ENCODE measurements at places on chromosomes 7 and 10.
A peak's percentile ranks its signal among the peaks of the same experiment; 100 is the strongest.

- DNase-seq: no peak
Measured at GRCh38 chr10:88936656-88937055, 15.9 kb downstream of the ACTA2 start.

GRCh38 chr7:112203365-112203739 is 2.8 kb downstream of the DOCK4 start:
- DNase-seq: no peak

DNA sequence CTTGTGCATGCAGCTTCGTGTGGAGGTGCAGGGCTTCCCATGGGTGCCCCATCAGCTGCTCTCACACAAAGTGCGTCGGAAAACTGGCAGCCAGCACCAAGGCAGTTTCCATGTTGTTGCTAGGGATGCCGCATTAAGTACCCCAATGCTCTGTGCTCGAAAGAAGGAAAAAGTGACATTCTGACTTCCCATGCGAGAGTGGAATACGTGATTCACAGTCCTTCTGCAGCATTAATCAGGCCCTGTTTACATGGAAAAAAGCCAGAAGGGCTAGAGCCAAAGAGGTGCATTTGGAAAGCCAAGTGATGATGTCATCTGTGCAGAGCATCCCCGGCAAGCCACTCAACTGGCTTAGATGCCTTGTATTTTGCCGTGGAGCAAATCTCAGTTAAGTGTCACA is 258.3 kb downstream of the GATA3 start:
- no peak for DNase-seq

DNA sequence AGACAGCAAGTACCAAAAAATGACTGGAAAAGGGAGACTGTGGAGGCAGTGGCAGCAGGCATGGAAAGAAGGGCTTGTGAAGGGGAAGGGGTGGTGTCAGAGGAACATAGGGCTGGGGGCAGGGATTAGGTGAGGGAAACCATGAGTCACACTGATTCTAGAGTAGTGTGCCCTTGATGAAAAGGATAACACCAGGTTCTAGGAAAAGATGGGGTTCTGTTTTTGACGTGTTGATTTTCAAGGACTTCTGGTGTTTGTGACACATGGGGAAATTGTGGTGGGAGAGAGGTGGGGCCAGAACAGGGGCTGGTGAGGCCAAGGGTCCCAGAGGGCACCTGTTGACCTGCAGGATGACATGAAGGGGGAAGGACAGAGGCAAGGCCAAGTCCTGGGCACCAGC is 57.1 kb downstream of the FIGNL1 start:
- no peak for DNase-seq

- no peak for DNase-seq
Measured at GRCh38 chr10:58278962-58279307, 10.0 kb downstream of the CISD1 start.

- no peak for DNase-seq
Measured at GRCh38 chr10:17974505-17974904, 22.8 kb downstream of the SLC39A12 start.

GRCh38 chr10:113665806-113666354 is 2.0 kb upstream of the NRAP start:
- no peak for DNase-seq

DNA sequence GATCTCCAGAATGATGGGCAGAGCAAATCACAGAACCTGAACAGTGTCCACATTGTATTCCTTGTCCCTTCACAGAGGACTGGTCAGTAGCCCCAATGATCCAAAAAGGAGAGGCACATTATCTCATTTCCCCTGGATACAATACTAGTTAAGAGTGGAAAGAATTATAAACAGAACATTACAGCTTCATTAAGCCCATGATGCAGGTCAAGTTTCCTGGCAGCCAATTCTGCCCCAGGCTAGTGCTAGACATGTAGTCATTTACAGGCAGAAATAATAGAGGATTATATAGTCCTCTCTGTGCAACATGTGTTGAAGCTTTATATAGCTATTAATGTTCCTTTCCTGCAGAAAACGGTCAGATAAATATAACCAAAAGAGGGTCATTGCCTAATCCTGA is 124.3 kb upstream of the WNT16 start:
- no peak for DNase-seq

GRCh38 chr10:28678687-28679457 is 1.6 kb downstream of the BAMBI start:
- peak; percentile 64 for DNase-seq

DNA sequence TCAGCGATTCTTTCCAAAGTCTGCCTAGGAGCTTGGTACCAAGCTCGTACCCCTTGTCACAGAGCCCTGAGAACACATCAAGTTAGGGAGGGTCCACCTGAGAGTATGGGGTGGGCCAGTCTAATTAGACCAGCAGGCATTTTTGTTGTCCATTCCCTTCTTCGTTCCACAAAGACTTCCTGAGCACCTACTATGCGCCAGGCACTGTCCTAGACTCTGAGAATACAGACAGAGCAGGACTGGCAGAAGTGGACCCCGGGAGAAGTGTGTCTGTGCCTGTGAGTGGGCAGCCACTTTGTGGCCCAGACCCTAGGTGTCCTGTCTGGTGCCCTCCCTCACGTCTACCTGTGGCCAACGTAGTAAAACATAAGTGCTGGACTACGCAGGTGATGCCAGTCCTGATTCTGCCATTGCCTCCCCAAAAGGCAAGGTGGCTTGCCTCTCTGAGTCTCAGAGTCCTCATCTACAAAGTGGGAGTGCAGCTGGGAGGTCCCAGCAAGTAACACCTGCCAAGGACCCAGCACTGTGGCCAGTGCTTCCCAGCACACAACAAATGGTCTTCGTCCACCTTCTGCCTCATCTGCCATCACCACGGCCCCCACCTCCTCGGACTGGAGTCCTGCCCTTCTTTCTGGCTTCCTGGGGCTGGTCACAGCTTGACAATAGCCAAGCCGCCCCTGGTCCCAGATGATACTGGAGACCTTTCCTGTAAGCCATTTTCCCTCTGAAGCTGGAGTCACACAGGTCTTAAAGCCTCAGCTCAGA is 54.3 kb upstream of the DUSP5 start:
- no peak for DNase-seq

DNA sequence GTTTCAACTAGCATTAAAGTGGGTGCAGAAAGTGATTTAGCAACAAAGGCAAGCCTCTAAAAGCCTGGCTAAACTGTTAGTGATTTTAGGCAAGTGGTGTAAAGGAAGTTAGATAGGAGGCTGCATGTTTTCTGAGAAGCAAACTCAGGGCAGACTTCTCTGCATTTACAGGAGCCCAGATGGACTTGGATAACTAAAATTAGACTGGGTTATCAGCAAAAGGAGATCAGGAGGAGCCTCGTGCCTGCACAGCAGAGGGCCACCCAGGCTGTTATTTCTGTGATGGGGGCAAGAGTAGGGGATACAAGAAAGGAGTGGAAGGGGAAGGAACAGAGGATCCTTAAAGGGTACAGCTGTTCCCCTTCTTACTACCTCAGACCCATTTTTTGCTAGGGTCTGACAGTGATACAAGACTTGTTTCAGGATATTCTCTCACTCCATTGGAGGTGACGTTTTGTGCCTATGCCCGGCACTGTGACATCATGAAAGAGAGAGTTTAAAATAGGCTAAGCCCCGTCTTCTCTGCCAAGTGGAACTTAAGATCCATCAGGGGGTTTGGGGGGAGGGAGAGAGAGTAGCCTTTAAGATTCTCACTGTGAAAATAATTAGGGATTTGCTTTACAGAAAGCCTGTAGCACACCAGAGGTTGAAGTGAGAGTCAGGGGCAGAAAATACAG is 49.6 kb upstream of the PDCD4 start:
- no peak for DNase-seq

DNA sequence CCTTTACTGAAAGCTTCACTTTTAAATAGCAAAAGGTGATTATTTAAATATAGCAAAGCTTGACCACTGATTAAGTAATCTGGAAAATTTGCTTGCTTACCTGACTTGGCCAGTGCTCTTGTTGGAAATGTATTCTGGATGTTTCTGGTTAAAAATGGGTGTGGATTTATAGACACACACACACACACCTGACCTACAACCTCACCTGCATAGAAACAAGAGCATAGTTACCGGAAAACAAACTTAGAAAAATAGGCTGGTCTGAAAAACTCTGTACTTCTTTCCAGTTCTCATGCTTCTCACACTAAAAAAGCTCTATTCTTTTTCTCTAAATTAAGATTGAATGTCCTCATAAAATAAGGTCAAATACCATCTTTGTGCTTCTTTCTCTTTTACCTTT is at the start of gene AGR3:
Gene AGR3 (minus strand): TSS at position 140 of the 400 bp plus-strand sequence. CDS start 3,365 bp downstream, outside the sequence.
- DNase-seq: no peak

DNA sequence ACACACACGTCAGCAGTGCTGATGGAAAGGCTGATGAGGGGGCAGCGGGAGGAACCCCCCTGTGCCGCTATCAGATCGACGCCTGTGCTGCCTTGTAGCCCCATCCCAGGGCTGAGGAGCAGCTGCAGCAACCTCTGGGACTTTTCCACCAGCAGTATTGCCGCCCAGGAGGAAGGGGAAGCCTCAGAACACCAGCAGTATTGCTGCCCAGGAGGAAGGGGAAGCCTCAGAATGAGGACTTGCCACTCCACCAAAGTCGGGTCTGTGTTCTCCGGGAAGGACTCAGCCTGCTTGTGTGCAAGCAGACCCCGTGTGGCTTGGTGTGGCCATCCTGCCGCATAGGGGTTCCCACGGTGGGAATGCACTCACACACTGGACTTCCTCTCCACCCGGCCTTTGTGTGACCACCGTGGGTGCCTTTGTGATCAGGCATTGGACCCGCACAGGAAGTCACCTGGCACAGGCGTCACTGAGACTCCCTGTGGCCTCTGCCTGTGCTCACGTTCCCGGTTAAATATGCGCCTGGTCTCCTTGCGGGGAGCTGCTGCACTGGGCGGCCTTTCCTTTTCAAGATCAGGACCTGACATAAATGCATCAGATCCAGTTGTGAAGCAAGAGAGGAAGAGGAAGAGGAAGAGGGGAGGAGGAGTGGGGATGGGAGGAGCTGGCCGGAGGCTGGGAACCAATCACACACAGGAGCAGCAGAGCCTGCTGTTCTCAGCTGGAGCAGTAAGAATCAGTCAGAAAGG is 248.5 kb downstream of the DNAJB6 start:
- no peak for DNase-seq

- no peak for DNase-seq
Measured at GRCh38 chr10:133104068-133104962, 16.6 kb downstream of the ADGRA1 start.

DNA sequence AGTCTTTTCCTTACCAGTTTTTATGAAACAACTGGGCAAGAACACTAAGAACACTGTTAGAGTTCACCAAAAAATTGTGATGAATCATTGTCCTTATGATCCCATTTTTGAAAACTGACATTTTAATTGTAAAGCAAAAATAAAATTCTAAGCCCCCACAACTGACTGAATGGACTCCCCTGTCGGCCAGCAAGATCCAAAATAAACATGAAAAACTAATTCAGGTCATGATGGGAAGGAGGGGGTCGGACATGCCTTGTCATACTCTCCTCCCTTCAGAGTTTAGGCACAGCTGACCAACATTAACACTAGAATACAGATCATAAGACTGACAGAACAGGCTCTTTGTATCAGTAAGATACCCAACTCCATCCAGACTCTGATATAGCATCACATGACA is 2.0 kb upstream of the RBAK start:
- DNase-seq: no peak

DNA sequence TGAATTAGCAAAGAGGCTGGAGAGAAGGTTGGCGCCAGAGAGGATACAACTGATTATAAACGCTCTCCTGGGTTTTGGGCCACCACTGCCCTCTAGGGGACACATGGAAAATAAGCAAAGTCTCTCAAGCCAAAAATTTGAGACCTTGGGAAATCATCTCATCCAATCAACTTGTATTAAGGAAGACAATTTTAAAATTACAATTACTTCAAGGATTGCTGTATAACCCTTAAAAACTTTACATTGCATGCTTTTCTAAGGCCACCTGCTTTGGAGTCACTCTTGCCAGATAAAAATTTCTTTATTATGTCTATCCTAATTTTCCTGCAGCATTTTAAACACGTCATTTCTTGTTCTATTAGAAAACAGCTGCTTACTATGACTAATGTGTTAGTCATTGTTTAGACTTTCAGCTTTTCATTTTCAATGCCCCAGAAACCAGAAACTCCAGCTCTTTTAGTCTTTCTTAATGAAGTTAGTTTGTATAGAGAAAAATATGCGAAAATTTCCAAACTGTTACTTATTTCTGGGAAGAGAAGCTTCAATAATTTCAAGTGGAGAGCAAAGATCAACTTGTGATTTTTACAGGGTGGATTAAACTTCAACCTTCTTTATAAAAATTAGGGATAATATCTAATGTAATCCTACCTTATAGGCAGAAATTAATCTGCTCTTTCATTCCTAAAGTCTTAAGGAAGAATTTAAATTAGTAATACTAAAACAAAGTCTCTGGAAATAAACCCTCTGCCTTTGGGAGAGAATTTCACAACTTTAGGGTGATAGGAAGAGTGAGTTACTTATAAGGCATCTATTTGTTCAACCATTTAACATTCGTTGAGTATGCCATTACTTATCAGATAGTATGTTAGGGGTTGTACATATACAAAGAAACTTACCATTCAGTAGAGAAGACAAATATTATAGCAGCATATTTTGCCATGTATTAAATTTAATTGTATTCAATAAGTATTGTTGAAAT is 20.6 kb upstream of the RHOBTB1 start:
- peak; percentile 96 for DNase-seq

GRCh38 chr7:50281680-50282445 is 22.7 kb upstream of the IKZF1 start:
- DNase-seq: peak; percentile 68

DNA sequence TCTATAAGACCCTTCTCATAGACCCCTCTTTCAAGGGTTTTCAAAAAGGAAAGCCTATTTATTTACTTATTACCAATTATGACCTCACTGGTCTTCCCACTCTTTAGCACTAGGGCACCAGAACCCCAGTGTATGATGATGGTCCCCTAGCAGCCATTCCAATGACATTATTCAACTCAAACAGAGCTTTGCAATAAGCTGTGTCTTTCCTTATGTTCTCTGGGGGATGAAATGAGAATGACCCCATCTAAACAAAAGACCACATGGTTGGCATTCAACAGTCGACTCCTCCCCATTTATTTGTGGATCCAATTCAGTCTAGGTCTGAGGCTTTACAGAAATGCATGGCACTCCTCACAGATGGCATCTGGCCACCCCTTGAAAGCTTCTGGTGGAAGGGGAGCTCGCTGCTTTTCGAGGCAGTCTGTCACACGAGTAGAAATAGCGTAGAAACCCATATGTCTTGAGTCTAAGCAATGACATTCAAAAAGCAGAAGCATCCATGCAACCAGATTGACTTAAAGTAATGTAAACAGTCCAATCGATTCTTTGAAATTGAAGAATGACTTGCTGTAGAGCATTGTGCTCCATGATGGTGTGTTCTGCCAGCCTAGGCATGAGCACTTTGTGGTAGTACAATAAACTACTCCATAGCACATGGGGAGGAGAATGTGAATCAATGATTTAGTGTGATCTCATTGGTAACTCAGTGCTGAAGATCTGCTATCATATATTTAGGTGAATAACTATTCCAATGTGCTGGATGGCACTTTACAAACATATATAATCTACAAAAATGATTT is 29.8 kb downstream of the NRP1 start:
- DNase-seq: no peak

DNA sequence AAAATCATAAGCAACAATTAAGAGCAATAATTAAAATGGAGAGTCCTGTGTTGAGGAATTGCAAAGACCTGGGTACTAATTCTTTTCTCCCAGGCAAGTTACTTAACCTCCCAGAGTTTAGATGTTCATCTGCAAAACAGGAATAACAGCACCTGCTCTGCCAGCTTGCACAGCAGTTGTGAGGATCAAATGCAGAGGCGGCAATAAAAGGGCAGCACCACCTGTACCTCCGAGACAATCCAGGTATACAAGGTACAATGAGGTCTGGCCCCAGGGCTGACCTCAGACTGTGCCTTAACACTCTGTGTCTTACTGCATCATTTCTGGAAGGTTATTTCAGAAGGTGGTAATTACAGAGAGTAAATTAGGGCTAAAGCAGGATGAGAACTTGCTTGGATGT is 14.5 kb upstream of the FAM204A start:
- no peak for DNase-seq

- peak; percentile 56 for DNase-seq
Measured at GRCh38 chr10:23291551-23292334, 52.9 kb downstream of the C10orf67 start.

All from pons (tissue), 1 donor.